Esophagus squamous epithelium (tissue), 5 donors: ENCODE measurements at places on chromosomes 4 and X. TPM values are rescaled to one million over a fixed set of nuclear protein-coding genes. Genes with fewer than 3 reads are reported as not detected.

GRCh38 chr4:9942921-9943600, 78.2 kb downstream of the SLC2A9 start:
- DNase-seq = no peak

DNA sequence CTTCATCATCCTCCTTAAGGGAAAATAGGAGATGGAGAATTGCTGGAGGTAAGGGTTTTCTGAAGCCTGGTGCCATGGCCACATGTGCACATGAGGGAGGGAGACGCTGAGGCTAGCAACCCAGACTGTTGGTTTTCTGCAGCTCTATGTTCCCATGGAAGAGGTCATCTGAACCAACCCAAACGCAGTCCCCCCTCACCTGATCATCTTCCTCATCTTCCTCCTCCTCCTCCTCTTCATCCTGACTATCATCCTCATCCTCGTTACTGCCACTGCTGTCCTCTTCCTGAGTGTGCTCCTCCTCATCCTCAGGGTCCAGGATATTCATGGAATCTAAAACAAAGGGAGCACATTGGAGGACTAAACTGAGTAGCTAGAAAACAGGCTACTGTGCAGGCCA, 124.6 kb downstream of the HUWE1 start:
- no peak for DNase-seq

GRCh38 chrX:150163956-150164726, 199.0 kb upstream of the MAMLD1 start:
- DNase-seq = no peak

- no peak for DNase-seq
These were observed 1427.0 kb downstream of the ADGRL3 start for GRCh38 chr4:62627141-62627540.

GRCh38 chr4:3402491-3403347, 39.0 kb upstream of the HGFAC start:
- no peak for DNase-seq

GRCh38 chr4:37627263-37627662, 58.9 kb downstream of the RELL1 start:
- no peak for DNase-seq

DNA sequence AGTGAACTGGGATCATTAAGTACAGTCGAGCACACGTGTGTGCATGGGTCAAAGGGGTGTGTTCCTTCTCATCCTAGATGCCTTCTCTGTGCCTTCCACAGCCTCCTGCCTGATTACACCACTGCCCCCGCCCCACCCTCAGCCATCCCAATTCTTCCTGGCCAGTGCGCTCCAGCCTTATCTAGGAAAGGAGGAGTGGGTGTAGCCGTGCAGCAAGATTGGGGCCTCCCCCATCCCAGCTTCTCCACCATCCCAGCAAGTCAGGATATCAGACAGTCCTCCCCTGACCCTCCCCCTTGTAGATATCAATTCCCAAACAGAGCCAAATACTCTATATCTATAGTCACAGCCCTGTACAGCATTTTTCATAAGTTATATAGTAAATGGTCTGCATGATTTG, 22.3 kb downstream of the SLC34A2 start:
- no peak for DNase-seq

- DNase-seq = no peak
These were observed 519.2 kb downstream of the ARAP2 start for GRCh38 chr4:35725131-35725530.

FGF2 gene
- total RNA-seq = 0.68 TPM

TMLHE gene
- total RNA-seq = 7.9 TPM
